ENCODE measurements at places on chromosomes 11 and 22. TPM values are rescaled to one million over a fixed set of nuclear protein-coding genes. Genes with fewer than 3 reads are reported as not detected.

NCF4 gene
- total RNA-seq, result not detected

ANKRD13D gene
- 36.9 TPM for total RNA-seq

MRGPRX4 gene
- total RNA-seq, result not detected

TOP3B gene
- 31.1 TPM for total RNA-seq

RAB36 gene
- total RNA-seq, result 5.6 TPM

GAS2L1 gene
- total RNA-seq, result 11.3 TPM
